ENCODE measurements at places on chromosomes 2 and 18. TPM values are rescaled to one million over a fixed set of nuclear protein-coding genes. Genes with fewer than 3 reads are reported as not detected.

DNA sequence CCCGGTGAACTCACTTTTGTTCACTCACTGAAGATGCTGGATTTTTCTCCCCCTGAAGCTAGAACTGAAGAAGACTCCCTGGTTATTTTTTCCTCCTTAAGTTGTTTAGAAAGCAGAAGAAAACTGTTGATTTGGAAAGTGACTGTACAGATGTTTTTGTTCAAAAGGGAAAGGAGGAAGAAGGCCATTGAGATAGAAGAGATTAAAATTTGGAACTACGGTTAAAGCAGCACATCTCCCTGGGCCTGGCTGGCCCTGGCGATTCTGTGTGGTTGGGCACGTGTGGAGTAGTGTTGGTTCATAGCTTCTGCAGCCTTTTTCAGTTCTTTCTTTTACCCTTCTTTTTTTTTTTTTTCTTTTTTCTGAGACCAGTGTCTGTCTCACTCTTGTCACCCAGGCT, 109.2 kb downstream of the MAP4K4 start:
- no peak for DNase-seq

The SAG gene
- not detected for total RNA-seq

GRCh38 chr2:163157411-163157810, 318.8 kb upstream of the KCNH7 start:
- no peak for DNase-seq

GRCh38 chr2:145635706-145636427, 1115.9 kb upstream of the ZEB2 start:
- DNase-seq: no peak

The OR6B2 gene
- total RNA-seq: not detected

- DNase-seq: no peak
Measured at GRCh38 chr18:13380691-13381070, 162.1 kb downstream of the LDLRAD4 start.

- DNase-seq: no peak
Measured at GRCh38 chr18:31549416-31549815, 42.3 kb upstream of the TTR start.

DNA sequence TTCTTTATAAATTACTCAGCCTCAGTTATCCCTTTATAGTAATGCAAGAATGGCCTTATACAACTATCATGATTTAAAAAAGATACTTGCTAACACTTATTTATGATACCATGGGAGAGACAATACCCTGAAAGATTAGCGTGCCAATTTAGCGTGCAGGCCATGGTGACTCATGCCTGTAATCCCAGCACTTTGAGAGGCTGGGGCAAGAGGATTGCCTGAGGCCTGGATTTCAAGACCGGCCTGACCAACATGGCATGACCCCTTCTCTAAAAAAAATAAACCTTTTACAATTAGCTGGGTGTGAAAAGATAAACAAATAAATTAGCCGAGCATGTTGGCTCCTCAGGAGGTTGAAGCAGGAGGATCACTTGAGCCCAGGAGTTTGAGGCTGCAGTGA, 493.4 kb upstream of the FSIP2 start:
- DNase-seq: no peak

DNA sequence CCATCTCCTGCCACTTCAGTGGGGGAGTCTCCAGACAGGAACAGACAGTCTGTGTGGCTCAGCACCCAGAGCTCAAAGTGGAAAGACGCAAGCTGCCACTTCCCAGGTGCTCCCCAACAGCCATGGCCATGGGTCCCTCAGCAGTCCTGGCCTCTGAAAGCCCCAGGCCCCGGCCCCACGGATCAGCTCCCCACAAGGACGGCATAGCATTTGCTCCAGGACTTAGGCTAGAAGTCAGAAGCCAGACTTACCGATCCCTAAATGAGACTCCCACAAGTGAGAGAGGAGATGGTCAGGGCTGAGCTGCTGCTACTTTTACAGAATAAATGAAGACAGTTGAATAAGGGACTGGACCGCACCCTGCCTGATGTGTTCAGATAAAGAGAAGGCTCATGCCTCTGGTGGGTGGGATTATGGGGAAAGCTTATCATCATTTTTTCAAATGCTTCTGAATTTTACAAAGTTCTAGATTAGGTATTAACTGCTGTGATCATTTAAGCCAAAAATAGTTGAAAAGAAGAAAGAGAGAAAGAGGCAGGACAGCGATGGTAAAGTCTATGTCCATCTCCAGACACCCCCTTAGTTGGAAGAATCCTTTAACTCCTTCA, 50.5 kb downstream of the ADD2 start:
- DNase-seq: no peak

DNA sequence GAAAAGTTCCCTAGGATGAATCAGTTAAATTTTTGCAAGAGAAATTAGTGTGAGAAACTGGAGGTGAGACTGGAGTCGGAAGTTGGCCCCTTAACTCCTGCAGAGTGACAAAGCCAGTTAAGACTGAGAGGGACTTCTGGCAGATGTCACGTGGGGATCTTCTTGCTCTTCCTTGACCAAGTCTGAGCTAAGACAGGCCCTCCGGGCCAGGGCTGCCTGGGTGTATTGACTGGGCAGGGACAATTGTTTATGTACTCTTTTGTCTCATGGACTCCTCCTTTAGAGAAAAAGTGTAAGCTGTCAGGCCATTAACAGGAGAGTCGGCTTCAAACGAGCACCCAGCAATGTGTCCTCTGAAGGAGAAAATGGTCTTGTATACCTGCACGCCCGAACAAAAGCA, 48.6 kb upstream of the RALBP1 start:
- no peak for DNase-seq

The OSR1 gene
- not detected for total RNA-seq

DNA sequence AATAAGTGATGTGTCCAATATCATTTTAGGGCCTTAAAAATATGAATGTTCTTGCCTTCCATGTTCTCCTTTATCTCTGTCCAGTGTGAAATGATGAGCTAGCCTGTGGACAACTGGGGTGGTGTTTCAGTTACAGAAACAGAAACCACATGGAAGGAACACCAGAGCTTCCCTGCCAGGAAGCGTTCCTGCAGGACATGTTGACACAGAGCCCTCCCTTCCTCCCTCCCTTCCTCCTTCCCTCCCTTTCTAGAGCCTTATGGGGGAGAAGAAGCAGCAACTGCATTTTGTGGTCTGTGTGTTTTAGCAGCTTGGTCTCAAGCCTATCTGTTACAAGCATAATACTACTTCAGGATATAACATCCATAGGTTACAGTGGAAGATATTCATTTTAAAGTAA, 539.7 kb upstream of the NETO1 start:
- DNase-seq: no peak

DNA sequence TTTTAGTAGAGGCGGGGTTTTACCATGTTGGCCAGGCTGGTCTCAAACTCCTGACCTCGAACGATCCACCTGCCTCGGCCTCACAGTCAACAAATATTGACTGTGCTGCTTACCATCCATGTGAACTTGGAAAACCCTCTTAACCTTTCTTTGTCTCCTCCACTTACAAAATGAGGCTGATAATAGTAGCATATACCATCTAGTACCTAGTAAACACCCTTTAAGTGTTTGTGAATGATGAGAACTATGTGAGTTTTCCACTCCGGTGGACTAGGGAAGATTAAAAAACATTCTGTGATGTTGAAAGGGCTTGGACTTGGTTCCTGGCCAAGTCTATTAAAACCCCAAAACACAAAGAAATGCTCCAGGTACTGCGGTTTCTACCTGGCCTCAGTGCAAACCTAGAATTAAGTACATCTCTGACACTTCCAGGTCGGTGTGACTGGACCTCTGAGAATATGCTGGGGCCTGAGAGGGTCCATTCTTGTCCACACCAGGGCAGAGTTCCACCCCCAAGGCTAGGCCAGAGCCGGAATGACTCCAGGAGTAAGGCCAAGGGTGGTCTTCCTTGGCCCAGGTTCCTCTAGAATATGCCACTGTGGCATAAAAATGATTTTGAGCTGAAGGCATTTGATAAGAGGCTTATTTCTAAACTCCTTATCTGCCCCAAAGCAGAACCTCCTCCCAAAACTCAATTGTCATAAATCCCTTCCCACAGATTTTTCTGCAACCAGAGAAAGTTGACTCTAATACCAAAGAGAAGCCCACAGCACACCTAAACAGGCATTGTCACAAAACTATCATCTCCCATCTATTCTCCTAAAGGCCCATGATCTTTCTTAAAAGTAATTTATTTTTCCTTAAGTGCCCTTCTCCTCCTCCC, 217.5 kb downstream of the TGIF1 start:
- DNase-seq: no peak

The LINC00305 gene
- not detected for total RNA-seq

GRCh38 chr18:22066083-22066485, 103.3 kb upstream of the GATA6 start:
- no peak for DNase-seq

- peak; percentile 46 for DNase-seq
Measured at GRCh38 chr2:143284087-143284675, 155.0 kb downstream of the ARHGAP15 start.

- no peak for DNase-seq
Measured at GRCh38 chr2:207505171-207505570, 24.6 kb upstream of the CREB1 start.

The ATRAID gene
- 103 TPM for total RNA-seq

The PARD6G gene
- 1.3 TPM for total RNA-seq

- no peak for DNase-seq
Measured at GRCh38 chr2:205783872-205784499, 101.7 kb downstream of the NRP2 start.

GRCh38 chr2:185372188-185372587, 366.4 kb upstream of the FSIP2 start:
- no peak for DNase-seq

The ASB18 gene
- not detected for total RNA-seq

DNA sequence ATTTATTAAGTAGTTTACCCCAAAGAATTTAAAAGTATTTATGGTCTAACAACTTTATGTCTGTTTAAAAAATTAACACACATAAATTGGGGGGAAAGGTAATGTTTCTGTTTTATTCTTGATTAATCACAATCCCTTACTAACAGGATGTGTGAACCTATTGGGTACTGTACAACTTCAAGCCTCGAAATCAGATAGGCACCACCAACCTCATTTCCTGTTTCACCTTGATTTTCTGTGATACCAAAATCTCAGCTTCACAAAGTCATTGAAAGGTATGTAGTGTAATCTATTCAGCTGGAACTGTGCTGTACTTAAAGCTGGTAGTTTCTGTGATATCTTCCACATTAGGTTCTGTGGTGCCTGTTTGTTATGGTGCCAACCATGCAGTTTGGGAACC, 4.0 kb downstream of the RNMT start:
- DNase-seq: peak; percentile 35

DNA sequence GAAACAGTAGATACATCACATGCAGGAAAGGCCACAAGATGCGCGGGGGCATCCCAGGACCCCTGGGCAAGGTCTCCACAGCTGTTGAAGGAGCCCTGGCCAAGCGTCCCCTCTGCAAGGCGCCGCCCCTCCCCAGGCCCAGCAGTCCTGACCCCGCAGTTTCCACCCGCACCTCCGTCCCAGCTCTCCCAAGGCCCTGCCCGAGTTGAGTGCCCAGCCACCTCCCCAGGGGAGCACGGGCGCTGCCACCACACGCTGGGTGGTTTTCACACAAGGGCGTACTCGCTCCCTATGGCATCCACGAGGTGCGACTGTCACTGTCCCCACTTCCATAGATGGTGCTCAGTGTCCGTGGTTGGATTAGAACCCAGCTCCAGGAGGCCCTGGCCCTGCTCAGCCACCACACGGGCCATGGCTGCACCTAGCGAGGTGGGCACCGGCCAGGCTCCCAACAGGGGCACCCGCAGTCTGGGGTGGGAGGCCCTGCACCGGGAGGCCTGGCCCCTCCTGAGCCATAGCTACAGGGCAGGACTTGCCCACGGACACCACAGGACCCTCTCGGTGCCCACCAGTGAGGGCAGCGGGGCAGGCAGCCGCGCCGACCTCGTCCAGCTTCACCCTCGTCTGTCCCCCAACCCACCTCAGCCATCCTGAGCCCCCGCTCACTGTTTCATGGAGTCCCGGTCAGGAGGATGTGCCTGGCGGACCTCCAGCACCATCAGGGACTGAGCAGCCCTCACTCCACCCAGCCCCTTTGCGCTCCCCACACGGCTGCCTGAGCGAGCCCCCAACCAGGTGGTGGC, 36.0 kb downstream of the KIF1A start:
- DNase-seq: no peak

DNA sequence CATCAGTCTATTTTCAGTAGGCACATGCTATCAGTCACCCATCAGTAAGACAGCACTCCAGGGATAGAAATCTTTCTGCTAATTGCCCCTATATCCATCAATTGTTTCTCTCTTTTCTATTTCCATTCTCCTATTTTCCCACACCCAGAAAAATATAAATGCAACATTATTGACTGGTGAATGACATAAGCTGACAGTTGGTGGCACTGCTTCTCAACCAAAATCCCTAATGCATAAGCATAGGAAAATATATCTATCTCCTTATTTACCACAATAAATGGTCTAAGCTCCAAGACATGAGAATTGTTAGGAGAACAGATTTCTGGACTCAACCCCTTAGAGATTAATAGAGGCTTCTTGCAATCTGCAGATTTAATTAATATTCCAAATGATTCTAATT, 64.0 kb upstream of the REG3A start:
- no peak for DNase-seq

The M1AP gene
- not detected for total RNA-seq

The HEATR5B gene
- 55.2 TPM for total RNA-seq

GRCh38 chr18:3594760-3595368, 144.9 kb downstream of the TGIF1 start:
- peak; percentile 46 for DNase-seq

DNA sequence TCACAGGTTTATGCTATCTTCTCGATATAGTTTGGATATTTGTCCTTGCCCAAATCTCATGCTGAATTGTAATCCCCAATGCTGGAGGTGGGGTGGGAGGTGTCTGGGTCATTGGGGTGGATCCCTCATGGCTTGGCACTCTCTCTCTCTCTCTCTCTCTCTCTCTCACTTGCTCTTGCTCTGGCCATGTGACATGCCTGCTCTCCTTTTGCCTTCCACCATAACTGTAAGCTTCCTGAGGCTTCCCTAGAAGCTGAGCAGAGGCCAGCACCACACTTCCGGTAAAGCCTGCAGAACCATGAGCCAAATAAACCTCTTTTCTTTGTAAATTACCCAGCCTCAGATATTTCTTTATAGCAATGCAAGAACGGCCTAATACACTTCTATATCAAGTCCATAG, 41.3 kb upstream of the PGAP1 start:
- DNase-seq: no peak

DNA sequence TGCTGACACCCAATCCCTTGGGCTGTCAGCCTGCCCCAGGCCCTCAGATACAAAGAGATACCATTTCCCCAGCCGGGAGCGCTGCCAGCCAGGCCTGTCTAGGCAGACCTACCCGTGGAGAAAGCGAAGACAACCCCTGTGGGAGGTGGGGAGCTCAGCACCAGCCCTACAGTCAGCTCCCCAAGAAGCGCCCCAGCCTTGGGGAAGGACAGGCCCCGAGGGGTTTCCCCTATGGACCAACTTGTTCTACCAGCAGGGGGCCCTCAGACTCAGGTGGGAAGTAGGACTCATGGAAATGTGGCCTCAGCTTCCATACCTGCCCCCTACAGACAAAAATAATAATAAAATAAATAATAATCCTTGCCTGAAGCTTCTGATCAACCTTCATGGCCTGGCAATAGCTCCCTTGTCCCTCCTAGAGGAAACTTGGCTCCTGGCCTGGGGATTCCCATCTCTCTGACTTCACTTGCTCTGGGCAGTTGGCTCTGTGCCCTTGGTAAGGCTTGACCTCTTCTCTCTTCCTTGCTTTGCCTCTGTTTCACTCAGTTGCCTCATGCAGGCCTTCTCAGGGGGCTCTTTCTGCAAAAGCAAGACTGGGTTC, 7.0 kb downstream of the SLC35F6 start:
- peak; percentile 49 for DNase-seq

- DNase-seq: peak; percentile 31
Measured at GRCh38 chr2:8281950-8282857, 399.7 kb upstream of the ID2 start.

The TXNDC2 gene
- not detected for total RNA-seq
